ELR (cell line): ENCODE measurements at places on chromosomes 3 and 15.
A peak's percentile ranks its signal among the peaks of the same experiment; 100 is the strongest.

- no peak for DNase-seq
Observed at GRCh38 chr3:59784164-59784563, 734.3 kb upstream of the CFAP20DC start.

- peak; percentile 63 for DNase-seq
Observed at GRCh38 chr3:48503401-48504050, 448 bp downstream of the SHISA5 start.

- DNase-seq, result peak; percentile 62
Observed at GRCh38 chr3:152375546-152375945, 106.8 kb downstream of the MBNL1 start.

GRCh38 chr3:13677272-13677671 lies 128.3 kb downstream of the FBLN2 start:
- no peak for DNase-seq

GRCh38 chr3:23915537-23916108 lies 1.2 kb downstream of the NKIRAS1 start:
- peak; percentile 36 for DNase-seq

GRCh38 chr3:132382267-132382666 lies 35.0 kb upstream of the DNAJC13 start:
- no peak for DNase-seq

GRCh38 chr15:80216911-80217310 lies 35.1 kb downstream of the CTXND1 start:
- no peak for DNase-seq

DNA sequence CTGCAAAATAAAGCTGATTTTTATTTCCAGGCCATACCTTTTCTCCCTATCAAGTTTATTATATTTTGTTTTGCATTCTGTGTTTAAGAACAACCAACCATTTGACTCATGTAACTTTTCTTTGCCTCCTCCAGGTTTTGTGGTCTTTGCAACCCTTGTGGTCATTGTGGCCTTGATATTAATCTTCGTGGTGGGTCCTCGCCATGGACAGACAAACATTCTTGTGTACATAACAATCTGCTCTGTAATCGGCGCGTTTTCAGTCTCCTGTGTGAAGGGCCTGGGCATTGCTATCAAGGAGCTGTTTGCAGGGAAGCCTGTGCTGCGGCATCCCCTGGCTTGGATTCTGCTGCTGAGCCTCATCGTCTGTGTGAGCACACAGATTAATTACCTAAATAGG lies 27.6 kb downstream of the NIPA2 start:
- peak; percentile 40 for DNase-seq

DNA sequence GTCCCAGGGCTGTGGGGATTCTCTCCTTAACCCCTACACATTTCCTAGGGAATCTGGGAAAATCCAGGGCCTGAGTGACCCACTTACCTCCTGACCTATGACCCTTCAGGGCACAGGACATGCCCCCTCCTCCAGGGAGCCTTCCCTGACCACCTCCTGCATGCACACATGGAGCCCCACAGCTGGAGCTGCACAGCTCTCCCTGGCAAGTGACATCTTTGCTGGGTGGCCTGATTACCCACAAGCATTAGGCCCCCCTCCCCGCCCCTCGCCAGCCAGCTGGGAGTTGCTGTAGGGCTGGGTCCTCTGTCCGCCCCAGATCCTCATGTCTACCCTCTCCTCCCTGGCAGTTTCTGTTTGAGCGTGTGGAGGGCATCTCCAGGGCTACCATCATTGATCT lies 21.4 kb downstream of the HDAC11 start:
- DNase-seq, result no peak

GRCh38 chr3:50241713-50242380 lies 5.8 kb downstream of the GNAI2 start:
- DNase-seq, result no peak

- DNase-seq, result no peak
Observed at GRCh38 chr15:71391421-71392088, 276.3 kb downstream of the THSD4 start.

GRCh38 chr3:76812649-76813242 lies 227.2 kb upstream of the ROBO2 start:
- no peak for DNase-seq

GRCh38 chr3:46910166-46910760 lies 32.7 kb downstream of the PTH1R start:
- no peak for DNase-seq

DNA sequence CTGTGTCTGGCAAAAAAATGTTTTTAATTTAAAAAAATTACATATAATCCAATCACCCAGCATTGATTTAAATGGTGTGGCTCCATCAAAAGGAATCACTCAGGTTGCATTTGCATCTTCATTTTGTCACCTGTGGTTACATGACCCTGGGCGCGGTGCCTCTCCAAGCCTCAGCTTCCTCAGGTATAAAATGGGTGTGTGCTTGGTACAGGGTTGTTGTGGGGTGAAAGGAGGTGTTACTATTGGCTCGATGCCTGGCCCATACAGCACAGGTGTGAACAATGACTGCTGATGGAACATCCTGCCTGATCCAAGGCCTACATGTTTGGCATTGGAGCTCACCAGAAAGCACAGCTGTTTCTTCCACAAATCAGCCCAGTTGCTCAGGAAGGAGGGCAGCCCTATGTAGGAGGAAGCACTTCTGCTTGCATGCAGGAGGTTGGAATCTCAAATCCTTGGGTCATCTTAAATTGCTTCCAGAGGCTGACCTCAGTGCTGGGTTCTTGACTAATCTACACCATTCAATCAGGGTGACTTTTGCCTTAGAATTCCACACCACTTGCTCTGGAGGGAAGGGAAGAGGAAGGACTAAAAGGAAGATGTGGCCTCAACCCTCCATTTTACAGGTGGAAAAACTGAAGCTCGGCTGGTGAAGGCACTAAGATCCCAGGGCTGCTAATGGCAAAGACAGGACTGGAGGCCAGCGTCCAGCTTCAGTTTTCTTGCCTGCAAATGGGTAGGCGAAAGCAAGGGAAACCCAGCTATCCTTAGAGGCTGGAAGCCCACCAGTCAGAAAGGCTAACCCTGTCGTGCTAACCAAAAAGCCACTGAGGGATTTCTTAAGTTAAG lies 31.7 kb downstream of the BHLHE40 start:
- no peak for DNase-seq

- DNase-seq, result peak; percentile 70
Observed at GRCh38 chr15:63374686-63375520, 6.7 kb downstream of the CA12 start.

GRCh38 chr3:184525337-184526087 lies 36.1 kb upstream of the EPHB3 start:
- DNase-seq, result no peak

GRCh38 chr3:197487911-197488391 lies 67.8 kb downstream of the BDH1 start:
- DNase-seq, result peak; percentile 97

DNA sequence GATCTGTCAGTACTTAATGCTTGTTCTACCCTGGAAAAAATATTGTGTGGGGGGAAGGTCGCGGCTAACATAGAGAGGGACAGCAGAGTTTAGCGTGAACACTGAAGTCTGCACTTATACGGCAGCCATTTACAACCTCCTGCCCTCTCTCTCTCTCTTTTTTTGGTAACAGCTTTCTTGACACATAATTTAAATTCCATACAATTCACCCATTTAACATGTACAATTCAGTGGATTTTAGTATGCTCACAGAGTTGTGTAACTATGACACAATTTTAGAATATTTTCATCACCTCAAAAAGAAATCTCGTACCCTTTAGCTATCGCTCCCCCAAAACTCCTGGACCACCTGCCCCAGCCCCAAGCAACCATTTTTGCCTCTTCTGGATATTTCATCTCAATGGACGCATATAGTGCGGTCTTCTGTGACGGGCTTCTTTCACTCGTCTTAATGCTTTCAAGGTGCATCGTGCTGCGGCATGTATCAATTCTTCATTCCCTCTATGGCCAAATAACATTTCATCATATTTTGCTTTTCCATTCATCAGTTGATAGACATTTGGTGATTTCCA lies 141.8 kb downstream of the XXYLT1 start:
- DNase-seq, result no peak

- no peak for DNase-seq
Observed at GRCh38 chr15:83209333-83209732, 1.7 kb upstream of the HDGFL3 start.

DNA sequence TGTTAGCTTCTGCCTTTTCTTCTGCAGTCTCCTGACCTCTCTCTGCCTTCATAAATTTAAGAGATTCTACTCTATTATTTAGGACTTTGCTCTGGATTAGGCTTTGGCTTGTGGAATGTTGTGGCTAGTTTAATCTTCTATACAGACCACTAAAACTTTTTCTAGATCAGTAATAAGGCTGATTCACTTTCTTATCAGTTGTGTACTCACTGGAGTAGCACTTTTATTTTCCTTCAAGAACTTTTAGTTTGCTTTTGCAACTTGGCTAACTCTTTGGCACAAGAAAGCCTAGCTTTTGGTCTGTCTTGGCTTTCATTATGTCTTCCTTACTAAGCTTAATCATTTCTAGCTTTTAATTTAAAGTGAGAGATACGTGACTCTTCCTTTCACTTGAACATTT lies 265.5 kb upstream of the TBC1D5 start:
- no peak for DNase-seq

DNA sequence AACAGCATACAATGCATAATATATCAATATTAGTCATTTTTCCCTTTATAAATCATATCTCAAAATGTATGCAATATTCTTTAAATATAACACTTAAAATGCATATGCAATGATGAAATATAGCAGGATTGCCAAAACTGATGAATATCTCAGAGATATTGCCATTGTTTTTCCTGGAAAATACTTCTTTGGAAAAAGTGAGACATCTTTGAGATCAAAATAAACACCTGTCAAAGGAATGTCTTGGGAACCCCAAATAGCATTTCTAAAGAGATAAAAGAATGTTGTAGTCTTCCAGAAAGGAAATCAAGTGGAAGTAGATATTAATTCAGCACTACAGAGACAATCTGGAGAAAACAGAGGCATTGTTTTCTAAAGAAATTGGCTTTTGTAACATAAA lies 457.8 kb upstream of the UBE2E2 start:
- DNase-seq, result no peak

DNA sequence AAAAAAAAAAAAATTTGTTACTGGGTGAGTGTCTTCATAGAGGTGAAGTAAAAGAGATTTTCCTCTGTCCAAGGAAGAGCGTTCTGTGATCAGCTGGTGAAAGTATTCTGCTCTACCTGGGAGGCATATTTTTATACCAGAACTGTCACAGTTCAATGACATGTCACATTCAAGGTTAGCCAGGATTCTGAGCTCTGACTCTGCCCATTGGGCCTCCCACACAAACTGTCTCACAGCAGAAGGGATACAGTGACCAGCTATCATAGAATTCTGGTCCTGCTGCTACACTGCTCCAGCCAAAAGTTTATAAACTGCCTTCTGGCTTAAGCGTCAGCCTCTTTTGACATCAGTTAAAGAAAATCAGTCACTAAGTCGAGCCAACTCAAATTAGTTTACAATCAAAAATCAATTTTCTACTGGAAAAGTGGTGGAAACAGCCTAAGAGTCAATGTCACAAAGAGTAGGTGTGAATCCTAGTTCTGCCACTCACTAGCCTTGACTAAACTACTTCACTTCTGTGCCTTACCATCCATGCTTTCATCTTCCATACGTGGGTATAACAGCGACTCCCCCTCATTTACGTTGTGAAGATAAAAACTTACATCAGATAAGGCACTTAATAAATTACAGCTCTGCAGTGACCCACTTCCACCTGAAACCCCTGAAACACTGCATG lies 52.7 kb upstream of the DCUN1D1 start:
- DNase-seq, result no peak

DNA sequence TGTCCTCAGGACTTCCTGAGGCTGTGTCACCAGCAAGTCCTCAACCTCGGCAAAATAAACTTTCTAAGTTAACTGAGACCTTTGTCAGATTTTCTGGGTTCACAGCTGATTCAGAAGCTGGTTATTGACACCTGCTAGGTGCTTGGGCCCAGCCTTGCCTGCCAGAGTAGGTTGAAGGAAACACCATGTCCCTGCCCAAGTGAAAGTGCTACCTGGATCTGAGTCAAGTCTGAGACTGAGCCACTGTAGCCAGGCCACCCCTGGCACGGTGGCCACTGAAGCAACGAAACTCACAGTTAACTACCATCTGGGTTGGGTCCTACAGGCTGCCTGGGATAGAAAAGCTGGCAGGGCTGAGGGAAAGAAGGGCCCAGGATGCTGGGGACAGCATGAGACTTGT lies 8.2 kb downstream of the HYAL2 start:
- DNase-seq, result no peak

DNA sequence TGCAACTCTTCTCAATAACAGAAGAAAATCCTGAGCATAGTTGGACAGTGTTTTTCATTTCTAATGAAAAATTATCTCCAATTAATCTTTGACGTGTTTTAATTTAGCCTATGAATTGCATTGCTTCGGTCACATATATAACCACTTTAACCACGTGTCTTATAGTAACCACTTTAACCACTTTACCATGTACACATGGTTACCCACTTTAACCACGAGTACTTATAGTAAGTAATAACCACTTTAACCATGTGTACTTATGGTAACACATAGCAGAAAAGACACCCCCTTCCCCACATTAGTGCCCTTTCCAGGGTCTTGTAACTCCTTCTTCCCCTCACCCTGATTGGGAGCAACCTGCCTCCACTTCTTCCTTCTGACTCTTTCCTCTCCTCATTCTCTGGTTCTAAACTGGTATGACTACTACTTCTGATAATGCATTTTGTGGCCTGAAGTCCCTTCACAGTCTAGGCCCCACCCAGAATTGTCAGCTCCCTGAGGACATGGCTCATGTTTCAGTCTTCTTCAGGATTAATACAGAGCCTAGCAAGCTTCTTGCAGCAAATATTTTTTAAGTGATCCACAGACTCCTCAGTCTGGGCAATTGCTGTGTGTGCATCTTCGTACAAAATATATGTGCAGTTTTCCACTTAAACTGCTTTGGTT lies 25.0 kb downstream of the SLC7A14 start:
- DNase-seq, result peak; percentile 35

- DNase-seq, result no peak
Observed at GRCh38 chr3:152254041-152254440, 14.7 kb upstream of the MBNL1 start.

DNA sequence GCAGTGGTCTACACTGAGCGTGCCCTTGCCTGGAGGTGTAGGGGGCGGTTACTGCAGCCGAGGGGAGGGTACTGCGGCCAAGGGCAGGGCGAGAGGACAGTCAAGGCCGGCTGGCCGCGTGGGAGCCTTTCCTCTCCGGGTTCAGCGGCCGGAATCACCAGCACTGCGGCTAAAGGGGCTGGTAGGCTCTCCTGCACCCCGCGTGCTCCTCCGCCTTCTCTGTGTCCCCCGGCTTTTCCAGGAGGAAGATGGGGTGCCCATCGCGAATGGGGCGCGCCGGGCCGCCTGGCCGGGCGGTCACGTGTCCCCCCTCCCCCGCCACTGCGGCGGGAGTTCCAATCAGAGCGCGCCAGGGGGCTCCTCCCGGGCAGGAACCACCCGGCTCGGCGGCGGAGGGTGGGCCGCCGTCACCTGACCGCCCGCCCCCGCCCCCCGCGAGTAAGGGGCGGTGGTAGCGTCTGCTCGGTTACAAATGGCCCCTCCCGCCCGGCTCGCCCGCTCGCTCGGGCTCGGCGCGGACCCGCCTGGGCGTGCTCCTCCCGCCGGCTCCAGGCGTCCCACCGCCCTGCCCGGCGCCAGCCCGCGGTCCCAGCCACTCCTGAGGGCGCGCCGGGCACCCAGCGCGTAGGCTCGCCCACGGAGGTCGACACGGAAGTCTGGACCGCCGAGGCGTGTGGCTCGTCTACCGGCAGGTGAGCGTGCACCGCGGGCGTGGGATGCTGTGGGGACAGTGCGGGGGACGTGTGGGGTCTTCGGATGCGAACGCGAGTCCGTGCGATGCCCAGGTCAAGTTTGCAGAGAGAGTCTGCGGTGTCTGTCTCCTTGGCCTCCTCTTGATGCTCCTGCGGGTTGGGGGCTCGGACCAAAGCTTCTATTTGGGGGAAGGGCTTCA lies 242.6 kb upstream of the TOPAZ1 start:
- peak; percentile 83 for DNase-seq
